ENCODE measurements at places on chromosomes 7 and 10.

- DNase-seq = no peak
Measured at GRCh38 chr7:50688226-50688590, 94.5 kb downstream of the GRB10 start.

DNA sequence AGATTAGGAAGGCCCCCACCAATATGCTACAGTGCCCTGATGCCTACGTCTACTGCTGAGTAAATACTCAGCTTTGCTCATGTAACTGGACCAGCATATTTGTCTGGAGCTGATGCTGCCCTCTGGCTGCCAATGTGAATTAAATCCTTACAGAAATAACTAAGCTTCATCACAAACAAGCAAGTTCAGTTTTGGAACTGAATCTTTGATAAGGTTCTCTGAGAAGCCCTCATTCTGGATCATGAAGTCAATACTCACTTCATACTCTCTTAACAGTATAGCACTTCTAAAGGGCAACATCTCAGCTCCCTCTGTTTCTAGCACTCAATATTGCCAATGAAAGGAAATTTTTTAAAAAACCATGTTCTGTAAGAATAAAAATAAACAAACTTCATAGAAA, 246.7 kb downstream of the ETV1 start:
- no peak for DNase-seq

GRCh38 chr10:13311177-13311575, 11.3 kb upstream of the PHYH start:
- DNase-seq = no peak

DNA sequence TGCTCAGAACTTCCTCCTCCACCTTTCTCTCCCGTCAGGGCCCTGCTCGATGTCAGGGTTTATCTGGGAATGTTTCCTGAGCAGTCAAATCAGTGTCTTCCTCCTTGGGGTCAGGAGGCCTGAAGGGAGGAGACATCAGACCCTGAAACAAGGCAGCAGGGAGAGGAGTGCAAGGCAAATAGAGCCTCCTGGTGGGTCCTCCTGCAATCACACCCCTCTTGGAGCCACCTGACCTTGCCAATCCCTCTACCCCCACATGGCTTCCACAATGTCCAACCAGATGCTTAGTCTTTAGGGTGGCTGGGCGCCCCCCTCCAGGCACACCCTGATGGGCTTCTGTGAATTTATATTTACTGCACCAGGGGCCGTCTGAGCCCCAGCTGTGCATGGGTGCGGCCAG, 12.2 kb downstream of the GPR26 start:
- no peak for DNase-seq

GRCh38 chr10:15824498-15824897, 35.8 kb downstream of the MINDY3 start:
- DNase-seq = no peak

GRCh38 chr10:117936566-117936965, 110.2 kb downstream of the RAB11FIP2 start:
- DNase-seq = no peak
